ENCODE measurements at places on chromosomes 7 and 10.

- no peak for DNase-seq
These were observed 171.3 kb upstream of the ITGB1 start for GRCh38 chr10:33129141-33129995.

DNA sequence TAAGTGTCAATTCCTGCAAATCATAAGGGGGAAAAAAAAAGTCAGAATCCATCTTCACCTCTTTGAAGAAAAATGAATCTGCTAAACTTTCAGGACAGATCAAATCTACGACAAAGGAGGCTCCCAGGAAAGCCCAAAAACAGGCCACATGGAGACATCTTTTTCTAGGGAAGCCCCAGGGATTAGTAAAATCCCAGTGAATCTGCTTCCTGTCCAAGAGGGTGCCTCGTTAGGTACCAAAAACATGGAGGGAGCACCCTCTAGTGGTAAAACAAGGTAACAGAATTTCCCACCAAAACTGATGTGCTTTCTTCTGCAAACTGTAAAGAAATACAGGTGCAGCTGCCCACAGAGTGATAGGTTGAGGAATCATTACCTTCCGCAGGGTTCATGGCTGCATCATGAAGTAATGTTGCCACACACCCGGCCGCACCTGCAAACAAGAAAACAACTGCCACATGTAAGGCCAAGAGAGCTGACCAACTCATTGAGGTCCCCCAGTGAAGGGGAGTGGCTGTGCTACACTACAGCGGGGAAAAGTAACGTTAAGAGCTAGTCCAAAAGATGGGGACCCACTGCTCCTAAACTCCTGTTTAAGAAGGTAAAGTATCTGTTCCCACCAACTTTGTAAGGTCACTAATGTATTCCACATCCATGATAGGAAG, 7.9 kb downstream of the SLC25A28 start:
- no peak for DNase-seq

GRCh38 chr7:33932832-33933468, 27.6 kb downstream of the BMPER start:
- peak; percentile 53 for DNase-seq

GRCh38 chr10:44723619-44724325, 187.4 kb upstream of the TMEM72 start:
- no peak for DNase-seq

GRCh38 chr7:143240291-143241168, 18.7 kb downstream of the TAS2R40 start:
- peak; percentile 62 for DNase-seq

- no peak for DNase-seq
These were observed 23.0 kb downstream of the DBF4 start for GRCh38 chr7:87899255-87899654.

DNA sequence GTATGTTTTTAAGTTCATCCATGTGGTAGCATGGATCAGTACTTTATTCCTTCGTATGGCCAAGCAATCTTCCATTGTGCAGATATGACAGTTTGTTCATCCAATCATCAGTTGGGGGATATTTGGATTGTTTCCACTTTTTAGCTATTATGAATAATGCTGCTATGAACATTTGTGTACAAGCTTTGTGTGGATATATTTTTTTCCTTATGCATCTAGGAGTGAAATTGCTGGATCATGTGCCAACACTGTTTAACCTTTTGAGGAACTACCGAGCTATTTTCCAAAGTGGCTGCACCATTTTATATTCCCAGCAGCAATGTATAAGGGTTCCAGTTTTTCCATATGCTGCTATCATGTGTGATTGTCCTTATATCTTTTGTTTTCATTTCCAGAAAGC, 140.1 kb downstream of the HIBADH start:
- no peak for DNase-seq

- DNase-seq = no peak
These were observed 157.8 kb downstream of the NRP1 start for GRCh38 chr10:33176688-33177087.

- no peak for DNase-seq
These were observed 241.9 kb downstream of the PTPRN2 start for GRCh38 chr7:158345731-158346130.

GRCh38 chr7:158811461-158811860, 17.8 kb downstream of the ESYT2 start:
- DNase-seq = peak; percentile 70

- no peak for DNase-seq
These were observed 5.0 kb upstream of the GSAP start for GRCh38 chr7:77420986-77421672.

DNA sequence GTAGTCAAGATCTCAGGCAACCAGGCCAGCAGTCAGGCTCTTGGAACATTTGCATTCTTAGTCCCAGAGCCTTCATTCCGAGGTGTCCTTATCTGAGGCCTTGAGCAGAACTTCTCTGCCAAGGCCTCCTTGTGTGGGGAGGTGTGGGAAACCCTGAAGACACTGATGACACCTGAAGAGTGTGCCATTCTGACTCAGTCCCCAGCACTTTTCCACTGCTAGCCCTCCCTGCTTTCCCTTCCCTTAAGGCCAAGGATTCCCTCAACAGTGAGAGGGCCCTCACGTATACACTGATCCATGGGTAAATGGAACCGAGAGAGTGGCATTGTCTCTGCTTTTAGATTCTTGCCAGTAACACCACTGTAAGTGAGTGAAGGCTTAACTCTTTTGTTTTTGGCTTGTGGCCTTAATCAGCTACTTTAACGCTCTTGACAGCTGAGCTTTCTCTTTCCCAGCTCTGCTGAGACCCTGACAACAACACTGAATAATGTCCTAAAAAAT, 30.3 kb downstream of the TRDMT1 start:
- no peak for DNase-seq

DNA sequence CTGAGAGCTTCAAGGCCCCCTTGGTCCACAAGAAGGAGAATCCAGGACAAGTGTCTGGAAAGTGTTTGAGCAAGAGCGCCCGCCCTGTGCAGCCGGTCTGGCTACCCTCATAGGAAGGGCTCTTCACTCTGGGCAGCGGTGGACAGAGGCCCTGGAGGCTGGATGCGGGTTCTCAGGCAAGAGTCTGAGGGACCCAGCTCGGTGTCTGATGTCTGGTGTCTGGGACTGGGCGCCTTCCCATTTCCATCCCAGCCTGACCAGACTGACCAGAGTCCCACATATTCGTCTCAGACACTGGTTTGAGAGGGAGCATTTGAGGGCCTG, 59.8 kb downstream of the HK1 start:
- DNase-seq = no peak

DNA sequence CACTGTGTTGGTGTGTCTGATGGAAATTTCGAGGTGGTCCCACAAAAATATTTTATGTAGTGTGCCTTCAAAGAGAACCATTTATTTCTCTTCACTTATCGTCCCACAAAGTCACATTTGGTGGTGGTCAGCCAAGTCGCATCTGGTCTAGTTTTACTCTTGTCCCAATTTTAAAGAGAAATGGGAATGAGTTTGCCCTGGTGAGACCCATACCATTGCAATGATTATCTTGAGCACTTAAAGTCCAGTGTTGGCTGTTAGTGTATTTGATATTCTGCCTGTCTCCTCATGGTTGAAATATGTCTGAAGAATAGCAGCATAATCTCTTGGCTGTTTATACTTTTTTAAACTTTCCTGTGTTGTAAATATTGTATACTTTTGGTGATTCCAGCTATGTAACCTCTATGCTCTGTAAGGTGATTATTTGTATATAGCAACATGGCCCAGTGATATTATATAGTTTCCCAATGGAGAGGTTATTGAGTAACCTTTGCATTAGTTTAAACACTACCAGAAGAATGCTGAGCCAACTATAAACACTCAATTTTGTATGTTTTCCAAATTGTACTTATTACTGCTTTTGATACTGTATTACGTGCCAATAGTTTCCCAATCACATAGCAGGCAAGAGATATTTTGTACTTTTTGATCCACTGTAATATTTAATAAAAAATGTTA, 172.2 kb downstream of the RTKN2 start:
- DNase-seq = no peak

GRCh38 chr7:54556121-54556520, 13.9 kb downstream of the VSTM2A start:
- DNase-seq = no peak

GRCh38 chr7:44348300-44348699, 22.9 kb upstream of the CAMK2B start:
- no peak for DNase-seq

DNA sequence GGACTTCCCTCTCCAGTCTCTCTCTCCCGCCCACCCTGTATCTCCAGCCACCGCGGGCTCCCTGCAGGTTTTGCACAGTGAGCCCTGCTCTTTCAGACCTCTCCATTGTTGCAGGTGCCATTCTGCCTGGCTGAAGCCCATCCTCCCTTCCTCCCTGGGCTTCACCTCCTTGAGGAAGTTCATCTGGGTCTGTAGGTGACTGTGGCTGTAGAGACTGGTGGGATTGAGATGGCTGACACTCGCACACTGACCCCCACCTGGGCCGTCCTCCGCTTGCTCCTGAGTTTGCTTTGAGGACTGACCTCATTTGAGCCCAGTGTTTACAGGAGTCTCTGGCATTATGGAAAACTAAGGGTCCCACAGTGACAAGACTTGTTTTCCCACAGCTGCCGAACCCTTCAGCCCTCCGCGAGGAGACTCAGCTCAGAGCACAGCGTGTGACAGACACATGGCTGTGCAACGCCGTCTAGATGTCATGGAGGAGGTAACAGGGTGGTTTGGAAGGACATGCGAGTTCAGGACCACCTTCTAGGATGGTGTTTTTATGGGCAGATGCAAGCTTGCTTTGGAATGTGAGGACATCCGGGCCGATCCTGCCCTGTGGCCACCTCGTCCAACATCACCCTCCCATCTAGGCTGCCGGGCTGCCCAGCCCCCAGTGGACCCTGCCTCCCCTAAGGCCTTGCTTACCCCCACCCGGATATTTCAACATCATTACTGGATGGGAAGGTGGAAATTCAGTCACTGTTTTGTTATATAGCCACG, 9.3 kb downstream of the PLAC9 start:
- no peak for DNase-seq

DNA sequence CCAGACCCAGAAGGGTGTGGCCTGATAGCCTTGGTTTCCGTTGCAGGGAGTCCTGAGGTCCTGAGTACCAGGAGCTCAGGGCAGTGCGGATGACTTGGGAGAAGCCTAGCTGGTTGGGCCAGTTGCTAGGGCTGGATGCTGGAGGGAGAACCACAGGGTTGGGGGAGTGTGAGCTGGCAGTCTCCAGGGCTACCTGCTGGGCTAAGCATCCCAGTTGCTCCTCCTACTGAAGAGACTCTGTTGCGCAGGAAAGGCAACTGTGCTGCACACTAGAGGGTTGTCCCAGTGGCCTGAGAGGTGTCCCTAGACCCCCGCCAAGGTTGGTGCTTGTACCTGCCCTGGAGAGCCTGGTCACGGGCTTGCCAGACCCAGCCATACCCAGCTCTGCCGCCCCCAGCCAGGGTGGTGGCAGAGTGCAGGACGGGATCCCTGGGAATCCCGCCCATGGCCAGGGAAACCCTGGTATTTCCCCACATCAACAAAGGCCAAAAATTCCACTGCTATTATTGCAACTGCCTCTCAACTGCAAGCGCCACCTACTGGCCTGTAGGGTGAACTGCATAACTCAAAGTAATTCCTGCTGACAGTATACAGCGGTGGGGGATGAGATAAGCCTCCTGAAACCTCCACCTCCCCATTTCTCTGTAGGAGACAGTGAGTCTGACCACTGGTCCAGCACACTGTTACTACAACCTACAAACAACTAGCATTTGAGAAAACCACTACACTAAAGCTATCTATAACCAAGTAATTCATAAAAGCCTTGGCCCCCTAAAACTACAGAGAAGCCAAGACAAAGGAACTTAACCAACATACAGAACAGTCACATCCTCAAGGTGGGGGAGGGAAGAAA, 67.6 kb upstream of the DDC start:
- peak; percentile 20 for DNase-seq

GRCh38 chr10:27527666-27528295, 23.7 kb downstream of the RAB18 start:
- DNase-seq = no peak

GRCh38 chr10:31358688-31359330, 39.8 kb downstream of the ZEB1 start:
- no peak for DNase-seq

GRCh38 chr10:116418389-116418788, 9.3 kb upstream of the PNLIPRP3 start:
- no peak for DNase-seq

GRCh38 chr7:16833373-16833772, 28.6 kb upstream of the AGR2 start:
- DNase-seq = no peak

DNA sequence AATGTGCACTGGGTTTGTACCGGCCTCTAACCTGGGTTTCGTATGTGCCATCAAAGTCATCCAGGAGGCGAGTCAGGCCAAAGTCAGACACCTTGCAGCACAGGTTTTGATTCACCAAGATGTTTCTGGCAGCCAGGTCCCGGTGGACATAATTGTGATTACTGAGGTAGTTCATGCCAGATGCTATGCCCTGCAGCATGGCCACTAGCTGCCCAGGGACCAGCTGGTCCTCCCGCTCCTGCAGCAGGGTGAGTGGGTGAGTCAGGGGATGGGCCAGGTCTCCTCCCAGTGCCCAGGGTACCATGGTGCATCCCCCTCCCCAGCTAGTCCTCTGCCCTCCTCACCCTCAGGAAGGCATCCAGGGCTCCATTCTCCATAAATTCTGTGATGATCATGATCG, 13.6 kb downstream of the ZYX start:
- DNase-seq = no peak

- no peak for DNase-seq
These were observed 62.5 kb upstream of the TOMM7 start for GRCh38 chr7:22884911-22885788.

- no peak for DNase-seq
These were observed 1.1 kb downstream of the TET1 start for GRCh38 chr10:68560943-68561864.

DNA sequence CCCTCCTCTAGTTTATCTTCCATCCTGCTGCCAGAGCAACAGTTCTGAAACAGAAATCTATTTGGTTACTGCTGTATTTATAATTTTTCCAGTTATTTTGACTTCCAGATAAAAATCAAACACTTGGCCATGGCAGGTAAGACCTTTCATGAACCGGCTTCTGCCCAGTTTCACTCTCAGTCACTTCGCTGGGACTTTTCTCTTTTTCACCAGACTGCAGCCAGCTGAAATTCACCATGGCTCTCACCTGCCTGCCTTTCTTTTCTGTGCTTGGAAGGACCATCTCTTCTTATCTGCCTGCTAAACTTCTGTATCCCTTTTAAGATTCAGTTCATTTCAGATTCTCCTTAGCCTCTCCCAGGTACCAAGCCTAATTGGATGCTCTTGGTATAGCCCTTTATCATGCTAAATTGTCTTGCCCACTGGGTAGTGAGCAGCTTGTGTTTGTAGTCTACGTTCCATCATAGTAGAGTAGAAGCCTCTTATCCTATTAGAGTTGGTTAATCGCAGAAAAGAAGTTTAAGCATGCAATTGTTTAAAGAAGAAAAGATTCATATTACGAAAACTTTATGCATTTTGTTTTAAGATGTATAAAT, 71.7 kb downstream of the TAF3 start:
- no peak for DNase-seq

DNA sequence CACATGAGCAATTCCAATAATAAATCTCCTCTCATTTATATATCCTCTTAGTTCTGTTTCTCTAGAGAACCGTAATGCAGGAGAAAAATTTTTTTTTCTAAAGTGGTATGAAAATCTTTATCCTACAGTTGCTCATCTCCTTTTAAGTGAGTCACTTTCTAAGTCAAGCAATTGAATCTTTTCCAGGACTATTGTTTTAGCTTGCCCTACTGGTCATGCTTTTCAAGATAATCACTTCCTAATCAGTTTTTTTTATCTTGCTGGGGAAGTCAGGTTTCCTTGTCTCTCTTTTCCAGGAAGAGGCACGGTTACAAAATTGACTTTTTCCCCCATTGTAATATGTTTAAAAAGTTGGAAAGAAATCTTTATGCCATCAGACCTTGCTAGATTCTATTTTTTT, 44.0 kb downstream of the INPP5F start:
- DNase-seq = no peak
